Vagina (tissue), 2 donors: ENCODE measurements at places on chromosomes 7 and 10.

DNA sequence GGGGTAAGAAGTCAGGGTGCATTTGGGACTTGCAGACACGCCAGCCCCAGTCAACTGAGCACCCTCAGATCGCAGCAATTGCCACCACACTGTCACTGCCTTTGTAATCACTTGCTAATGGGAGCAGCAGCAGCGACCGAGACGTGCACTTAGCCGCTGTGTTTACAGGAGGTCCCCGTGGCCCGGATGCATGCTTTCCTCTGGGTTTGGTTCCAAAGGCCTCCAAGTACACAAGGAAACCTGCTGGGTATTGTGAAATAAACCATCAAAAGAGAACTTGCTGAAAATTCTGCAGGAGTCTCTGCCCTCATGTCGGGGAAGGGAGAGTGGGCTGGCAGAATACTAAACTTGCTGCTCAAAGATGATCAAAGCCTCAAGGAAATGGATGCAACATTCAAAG is 341.7 kb downstream of the DNAJB6 start:
- DNase-seq: no peak

- no peak for DNase-seq
Measured at GRCh38 chr7:102866535-102867215, 46.1 kb upstream of the LRRC17 start.

- DNase-seq: no peak
Measured at GRCh38 chr7:19392246-19392645, 247.0 kb upstream of the FERD3L start.

DNA sequence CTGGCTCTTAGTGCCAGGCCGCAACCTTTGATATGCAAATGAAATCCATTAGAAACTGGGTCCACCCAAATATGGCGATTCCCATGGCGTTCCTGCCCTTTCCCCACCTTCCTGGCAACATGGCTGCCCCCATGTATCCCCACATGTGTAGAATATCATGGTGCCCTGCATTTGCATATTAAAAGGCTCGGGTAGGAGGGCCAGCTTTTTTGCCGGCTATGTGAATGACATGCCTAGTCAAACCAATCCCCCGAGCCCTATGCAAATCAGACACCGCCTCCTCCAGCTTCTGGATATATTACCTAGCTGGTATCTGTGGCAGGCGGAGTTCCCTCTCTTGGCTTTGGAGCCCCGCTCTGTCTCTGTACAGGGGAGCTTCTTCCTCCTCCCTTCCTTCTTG is 18.3 kb downstream of the MMS19 start:
- DNase-seq: no peak
